ENCODE measurements at places on chromosomes 2 and 18. TPM values are rescaled to one million over a fixed set of nuclear protein-coding genes. Genes with fewer than 3 reads are reported as not detected.

Gene DCC
- total RNA-seq = not detected

Gene RTP5
- not detected for total RNA-seq

Gene PCARE
- total RNA-seq = not detected

Gene FANCL
- 26.5 TPM for total RNA-seq

Gene AGFG1
- total RNA-seq = 120 TPM

Gene DNMT3A
- 5.6 TPM for total RNA-seq

Gene NR4A2
- total RNA-seq = 2.4 TPM

Gene LBH
- total RNA-seq = 137 TPM

Gene RFTN2
- total RNA-seq = not detected
